ENCODE measurements at places on chromosomes 12 and 14.
A peak's percentile ranks its signal among the peaks of the same experiment; 100 is the strongest.

DNA sequence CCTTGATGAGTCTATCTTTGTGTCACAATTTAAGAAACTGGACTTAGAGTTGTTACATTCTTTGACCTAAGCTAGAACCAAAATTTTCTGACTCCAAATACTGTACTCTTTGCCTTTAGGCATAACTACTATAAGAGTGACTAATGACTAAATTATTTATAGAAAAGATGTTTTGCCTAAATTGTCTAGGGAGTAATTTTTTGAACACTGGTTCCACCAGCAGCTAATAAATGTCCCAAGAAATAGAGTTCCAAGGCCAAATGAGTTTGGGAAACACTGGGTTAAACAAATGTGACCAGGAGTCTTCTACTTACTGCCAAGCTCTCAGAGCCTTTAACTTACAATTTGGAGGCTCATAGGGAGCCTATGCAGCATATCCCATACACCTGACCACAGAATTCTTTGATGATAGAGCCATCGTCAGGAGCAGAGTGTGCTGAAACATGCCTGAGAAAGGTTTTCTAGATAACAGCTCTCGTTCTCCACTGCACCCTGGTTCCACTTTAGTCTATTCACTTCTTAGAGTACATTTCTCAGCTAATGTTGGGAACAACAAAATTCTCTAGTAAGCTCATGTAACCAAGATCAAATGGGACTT is 215.9 kb upstream of the HMGA2 start:
- no peak for DNase-seq

- peak; percentile 13 for DNase-seq
Measured at GRCh38 chr12:27711317-27711682, 668 bp downstream of the MRPS35 start.

GRCh38 chr12:94033101-94033500 is 115.3 kb upstream of the PLXNC1 start:
- no peak for DNase-seq

DNA sequence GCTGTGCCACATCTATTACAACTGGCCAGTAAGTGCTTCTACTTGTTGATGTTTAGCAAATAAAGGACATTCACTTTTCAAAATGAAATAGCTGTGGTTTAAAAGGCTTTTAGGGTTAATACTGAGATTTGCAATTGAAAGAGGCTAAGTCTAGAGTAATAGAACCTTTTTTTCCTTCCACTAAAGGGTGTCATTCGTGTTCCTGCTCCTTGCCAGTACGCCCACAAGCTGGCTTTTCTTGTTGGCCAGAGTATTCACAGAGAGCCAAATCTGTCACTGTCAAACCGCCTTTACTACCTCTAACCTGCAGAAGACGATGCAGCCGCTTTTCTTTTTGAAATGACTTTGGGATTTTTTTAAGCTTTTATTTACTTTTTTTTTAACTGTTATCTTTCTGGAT is 33.6 kb downstream of the PIWIL1 start:
- no peak for DNase-seq

GRCh38 chr12:75711271-75711670 is 199.9 kb upstream of the KRR1 start:
- DNase-seq, result no peak

DNA sequence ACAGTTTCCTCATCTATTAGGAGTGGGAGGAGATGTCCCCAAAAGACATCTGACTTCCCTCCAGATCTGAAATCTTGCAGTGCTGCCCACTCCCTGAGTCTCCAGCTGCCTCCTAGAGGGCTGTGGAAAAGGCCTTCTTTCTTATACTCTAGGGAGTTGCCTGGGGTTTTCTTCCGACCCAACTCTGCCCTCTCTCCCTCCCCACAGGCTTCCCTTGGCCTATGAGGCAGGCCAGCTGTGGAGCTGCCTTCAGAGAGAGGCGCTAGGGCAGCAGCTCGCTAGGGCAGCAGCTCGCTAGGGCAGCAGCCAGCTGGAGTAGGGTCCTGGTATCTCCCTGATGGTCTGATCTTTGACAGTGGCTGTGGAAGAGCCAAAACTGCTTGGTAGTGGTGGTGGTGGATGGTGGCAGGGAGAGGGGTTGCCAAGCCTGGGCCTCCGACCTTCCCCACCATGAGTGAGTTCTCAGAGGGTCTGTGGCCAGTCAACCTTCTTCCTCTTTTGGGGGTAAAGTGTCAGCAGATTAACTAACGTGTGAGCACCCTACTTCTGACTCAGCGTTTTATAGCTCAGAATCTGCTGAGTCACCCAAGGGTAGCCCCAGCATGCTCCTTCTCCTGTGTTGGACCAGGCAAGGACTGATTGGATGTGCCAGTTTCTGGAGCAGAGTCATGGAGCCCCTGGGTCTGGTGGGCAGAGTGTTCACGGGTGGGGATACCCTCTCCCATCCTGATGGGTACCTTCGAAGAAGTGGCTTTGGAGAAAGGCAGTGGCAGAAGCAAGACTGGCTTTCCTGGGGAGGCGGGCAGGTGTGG is 2.3 kb downstream of the SLC48A1 start:
- no peak for DNase-seq

- DNase-seq, result no peak
Measured at GRCh38 chr14:101077481-101078074, 174.1 kb upstream of the RTL1 start.

DNA sequence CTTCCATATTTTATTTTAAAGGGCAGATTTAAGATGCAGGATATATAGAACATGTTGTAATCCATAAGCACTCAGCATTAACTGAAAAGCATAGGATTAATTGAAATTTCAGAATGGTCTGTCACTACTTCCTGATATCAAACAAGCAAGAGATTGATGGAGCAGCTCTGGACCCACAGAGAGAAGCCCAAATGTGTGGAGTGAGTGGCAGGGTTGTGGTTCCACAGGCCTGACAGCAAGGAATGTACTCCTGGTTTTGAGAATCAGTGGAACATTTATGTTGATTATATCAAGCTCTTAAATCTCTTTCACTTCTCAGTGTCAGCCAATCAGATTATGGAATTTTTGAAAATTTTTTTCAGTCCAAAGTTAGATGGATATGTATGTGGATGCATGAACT is 267.6 kb upstream of the PRICKLE1 start:
- no peak for DNase-seq

DNA sequence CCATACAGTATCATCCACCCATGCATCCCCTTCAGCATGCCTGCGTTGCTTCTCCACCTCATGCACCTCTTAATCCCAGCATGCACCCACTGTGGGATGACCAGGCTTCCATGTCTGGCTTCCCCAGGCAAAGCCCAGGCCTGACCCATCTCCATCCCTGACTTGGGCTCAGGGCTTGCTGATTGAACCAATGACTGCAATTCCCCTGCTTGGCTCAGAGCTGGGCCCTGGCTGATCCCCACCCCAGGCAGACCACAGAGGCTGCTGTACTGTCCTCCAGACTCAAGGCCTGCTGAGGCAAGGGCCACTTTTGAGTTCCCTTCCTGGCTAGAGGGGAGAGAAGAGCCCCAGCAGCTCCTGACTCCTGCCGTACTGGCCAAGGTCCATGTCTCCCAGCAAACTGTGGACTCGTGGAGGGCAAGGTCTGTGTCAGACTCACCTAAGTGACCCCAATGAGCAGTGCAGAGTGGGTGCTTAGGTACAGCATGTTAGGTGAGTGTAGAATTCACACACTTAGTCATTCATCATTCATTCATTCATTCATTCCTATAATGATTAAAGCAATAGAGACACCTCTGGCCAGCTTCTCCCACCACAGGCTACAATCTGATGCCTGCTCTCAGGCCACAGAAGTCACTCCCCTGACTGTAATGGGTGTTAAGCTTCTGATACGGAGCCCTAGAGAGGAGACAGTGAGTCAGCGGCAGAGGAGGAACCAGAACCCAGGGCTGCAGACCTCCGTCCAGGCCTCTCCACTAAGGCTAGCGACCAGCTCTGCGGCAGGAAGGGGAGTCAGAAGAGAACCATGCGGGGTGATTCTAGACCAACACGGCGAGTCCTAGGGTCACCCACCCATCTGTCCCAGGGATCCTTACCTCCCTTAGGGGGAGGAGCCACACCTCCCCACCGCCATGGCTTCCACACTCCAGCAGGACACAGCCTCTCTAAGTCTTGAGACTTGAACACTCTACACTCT is 2.9 kb downstream of the BEGAIN start:
- no peak for DNase-seq

GRCh38 chr14:96832351-96832750 is 35.2 kb downstream of the VRK1 start:
- DNase-seq, result no peak

DNA sequence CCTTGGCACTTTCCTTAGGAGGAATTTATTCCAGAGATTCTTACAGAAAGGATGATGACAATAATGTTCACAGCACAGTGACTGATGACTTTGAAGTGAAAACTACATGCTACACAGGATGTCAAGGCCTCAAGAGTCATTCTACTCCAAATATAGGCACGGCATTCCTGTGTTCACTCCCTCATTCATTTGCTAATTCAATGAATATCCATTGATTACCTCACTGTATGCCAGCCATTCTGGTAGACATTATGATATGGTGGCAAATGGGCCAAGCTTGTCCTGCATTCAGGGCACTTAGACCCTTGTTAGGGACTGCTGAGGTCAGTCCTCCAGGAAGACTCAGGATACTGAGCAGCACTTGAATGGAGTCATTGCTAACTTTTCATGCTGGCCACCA is 48.0 kb downstream of the FOXN4 start:
- no peak for DNase-seq

DNA sequence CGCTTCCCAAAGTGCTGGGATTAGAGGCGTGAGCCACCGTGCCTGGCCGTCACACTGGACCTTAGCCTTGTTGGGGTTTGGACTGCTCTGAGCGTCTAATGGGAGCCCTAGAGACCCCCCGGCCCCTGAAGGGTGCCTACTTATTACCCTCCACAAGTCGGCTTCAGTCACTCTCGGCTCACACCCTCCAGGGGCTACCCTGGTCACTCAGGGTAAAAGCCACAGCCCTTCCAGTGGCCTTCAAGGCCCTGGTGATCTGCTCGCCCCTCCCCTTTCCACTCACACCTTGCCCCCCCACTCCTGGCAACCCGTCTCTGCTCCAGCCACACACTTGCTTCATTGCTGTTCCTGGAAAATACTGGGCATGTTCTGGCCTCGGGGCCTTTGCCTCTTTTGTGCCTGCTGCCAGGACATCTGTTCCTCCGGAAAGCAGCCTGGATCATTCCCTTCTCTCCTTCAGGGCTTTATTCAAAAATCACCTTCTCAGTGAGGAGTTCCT is 3.6 kb upstream of the MORN3 start:
- DNase-seq, result no peak

GRCh38 chr14:89445273-89445973 is 28.4 kb upstream of the FOXN3 start:
- peak; percentile 47 for DNase-seq

DNA sequence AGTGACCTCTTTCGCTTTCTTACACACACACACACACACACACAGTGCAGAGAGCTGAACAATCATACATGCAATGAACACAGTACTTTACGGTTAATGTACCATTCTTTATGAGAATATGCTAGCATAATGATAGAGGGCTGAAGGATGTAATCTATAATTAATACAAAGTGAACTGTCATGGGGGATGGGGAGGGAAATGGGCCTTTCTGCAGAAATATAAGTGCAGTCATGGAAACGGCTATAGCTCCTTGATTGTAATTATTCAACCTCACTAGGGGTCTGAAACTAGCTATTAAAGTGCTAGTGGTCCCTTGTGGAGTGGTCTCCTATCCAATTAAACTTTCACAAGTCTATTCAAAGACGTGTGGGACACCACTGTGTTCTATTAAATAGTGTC is 443.2 kb upstream of the FOXG1 start:
- no peak for DNase-seq

DNA sequence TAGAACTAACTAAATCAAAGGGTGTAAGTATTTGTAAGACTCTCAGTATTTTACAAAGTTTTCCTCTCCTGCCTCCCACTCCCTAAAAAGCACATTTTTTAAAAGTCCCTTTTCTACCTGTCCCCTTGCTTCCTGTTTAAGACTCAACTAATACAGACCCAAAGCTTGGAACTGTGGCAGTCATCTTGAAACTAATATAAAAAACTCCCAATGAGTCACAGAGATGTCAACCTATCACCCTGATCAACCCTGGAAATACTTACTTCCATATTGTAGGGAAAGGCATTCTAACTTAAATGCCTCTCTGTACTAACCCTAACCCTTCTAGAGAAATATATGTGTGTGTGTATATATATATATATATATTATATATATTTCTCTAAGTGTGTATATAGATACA is 184.8 kb downstream of the SPTSSA start:
- no peak for DNase-seq

- DNase-seq, result peak; percentile 59
Measured at GRCh38 chr12:6465467-6466183, 4.9 kb downstream of the VAMP1 start.

DNA sequence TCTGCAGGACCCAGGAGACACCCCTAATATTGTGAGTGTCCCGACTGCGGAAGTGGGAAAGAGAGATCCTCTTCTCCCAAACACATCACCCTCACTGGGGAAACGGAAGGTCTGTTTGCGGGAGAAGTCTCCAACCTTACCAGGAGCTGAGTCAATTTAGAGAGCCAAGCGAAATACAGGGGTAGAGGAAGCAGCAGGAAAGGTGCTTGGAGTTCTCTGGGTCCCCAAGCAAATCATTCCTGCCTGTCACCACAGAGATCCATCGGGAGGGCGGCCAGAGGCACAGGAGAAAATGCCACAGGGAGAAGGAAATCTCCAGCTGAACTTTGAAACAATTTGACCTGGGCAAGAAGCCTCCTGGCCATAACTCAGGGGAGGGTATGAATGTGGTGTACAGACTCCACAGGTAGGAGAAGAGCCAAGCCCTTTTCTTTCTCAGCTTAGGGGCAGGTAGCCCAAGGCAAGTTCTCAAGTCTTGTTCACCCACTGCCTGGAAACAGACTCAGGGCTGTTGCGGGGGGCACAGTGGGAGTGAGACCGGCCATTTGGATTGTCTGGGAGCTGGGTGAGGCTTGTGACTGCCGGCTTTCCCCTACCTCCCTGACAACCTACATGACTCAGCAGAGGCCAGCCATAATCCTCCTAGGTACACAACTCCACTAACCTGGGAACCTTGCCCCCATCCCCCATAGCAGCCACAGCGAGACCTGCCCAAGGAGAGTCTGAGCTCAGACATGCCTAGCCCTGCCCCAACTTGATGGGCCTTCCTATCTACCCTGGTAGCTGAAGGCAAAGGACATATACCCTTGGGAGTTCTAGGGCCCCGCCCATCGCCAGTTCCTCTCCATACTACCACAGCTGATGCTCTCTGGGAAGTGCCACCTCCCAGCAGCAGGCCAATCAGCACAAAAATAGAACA is 211.9 kb upstream of the ARHGAP5 start:
- no peak for DNase-seq

- no peak for DNase-seq
Measured at GRCh38 chr12:72832024-72832423, 559.9 kb downstream of the TRHDE start.

DNA sequence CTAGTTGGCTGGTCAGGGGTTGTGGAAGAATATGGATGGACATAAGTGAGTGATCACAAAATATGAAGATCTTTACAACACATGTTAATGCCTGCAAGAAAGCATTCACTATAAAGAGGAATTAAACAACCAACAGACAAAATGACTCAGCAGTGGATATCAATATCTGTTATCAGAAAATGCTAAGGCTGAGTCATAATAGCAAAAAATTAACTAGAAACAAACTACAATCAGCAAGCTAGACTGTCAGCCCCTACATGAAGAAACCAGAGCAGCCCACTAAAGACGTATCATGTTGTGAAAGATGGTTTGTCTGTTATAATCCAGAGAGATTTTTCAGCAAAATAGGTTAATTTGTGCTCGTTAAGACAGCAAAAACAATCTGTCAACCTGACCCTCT is 472.9 kb downstream of the NELL2 start:
- no peak for DNase-seq

GRCh38 chr12:107027636-107028053 is 40.7 kb upstream of the MTERF2 start:
- DNase-seq, result no peak
